ENCODE measurements at places on chromosomes 6 and 20.

GRCh38 chr20:41158082-41158625 is 20.8 kb downstream of the PLCG1 start:
- no peak for DNase-seq

GRCh38 chr20:3749689-3750531 is 17.4 kb downstream of the HSPA12B start:
- DNase-seq = no peak

DNA sequence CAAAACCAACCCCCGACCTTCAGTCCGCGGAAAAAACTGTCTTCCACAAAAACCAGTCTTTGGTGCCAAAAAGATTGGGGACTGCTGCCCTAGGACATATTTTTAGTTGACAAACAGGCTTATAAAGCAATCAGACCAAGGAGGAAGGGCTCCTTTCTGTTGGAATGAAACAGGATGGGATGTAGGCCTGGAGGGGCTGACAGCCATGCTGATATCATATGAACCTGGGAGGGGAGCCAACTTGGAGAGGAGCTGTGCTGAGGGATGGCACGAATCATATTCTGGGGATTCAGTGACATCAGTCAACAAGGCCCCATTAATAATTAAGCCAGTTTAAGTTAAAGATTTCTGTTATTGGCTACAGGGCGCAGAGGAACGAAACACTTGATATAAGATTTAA is 225.4 kb upstream of the TSHZ2 start:
- DNase-seq = no peak

- DNase-seq = no peak
These were observed 26.7 kb downstream of the KAT14 start for GRCh38 chr20:18164356-18164755.
